Activated CD8-positive, alpha-beta memory T cell treated with anti-CD3 and anti-CD28 coated beads for 4 hours (primary cell): ENCODE measurements at places on chromosomes 16 and 17.

DNA sequence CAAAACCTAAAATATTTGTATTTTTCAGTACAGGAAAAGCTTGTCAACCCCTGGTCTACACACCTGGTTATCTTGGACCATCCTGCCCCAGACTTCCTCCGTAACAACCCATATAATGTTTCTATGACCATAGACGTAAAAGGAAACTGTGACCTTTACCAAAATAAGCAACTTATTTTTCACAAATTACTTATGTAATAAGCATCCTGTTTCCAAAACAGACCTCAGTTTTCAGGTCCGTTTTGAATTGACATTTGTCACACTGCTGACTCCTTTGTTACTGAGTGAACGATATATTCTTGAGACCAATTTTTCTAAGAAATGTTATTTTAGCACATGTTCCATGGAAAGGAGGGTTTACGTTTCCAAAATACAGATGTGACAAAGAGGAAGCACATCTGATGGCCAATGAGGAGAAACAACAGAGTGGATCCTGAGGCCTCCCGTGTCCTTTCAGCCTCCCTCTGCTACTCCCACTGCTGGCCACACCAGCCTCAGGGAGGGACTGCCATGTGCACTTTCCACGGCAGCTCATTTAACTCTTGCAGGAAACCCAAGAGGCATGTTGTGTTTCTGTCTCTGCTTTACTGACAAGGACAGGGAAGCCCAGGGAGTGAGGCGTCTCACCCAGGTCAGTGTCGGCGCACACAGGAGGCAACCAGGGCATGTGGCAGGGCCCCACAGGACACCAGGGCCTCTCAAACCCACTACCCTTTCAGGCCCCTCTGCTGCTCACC lies 20.1 kb upstream of the ALDH3A1 start:
- no peak for DNase-seq

- DNase-seq = no peak
These were observed 550 bp downstream of the EIF4A3 start for GRCh38 chr17:80146121-80147034.

DNA sequence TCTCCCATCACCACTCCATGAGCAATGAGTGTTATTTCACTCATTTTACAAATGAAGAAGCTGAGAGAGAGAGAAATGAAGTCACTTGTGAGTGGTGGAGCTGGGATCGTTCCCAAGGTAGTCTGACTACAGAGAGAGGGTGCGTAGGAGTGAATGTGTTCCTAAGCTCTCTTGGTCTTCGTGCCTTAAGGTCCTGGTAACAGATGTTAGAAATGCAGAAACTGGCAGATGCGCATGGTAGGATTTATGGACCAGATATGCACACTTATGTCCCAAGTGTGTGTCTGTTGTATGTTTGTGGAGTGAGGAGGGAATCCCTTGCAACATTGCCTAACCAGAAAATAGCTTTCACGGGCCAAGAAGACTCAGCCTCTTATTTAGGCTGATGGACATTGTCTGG lies 93.2 kb upstream of the ZNF469 start:
- DNase-seq = no peak

DNA sequence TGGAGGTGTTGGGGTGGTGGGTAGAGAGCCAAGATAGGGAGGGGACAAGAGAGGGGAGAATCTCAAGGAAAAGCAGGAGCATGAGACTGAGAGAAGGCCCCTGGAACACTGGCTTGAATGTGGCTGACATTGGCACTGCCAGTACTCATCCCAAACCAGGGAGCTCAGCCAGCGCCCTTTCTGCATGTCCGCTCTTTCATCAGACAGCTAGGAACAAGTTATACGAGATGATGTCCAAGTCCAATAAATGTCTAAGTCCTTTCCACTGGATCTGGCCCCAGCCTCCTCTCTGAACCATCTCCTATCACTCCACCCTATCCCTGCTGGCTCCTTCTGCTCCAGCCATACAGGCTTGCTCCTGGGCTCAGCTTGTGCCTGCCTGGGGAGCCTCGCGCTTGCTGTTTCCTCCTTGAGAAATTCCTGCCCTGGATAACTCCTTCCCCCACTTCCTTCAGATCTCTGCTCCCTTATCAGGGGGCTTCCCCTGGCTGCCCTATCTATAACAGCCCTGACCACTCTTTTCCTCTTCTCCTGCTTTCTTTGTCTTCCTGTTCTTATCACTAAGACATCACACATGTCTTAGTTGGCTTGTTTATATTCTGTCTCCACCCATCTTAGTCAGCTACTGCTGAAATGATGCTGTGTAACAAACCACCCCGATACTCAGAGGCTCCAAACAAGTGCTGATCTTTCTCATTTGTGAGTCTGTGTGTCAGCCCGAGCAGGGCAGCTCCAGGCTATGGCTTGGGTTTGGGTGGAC lies 37.1 kb upstream of the MEOX1 start:
- DNase-seq = no peak
